H4 (cell line): ENCODE measurements at places on chromosomes 12 and 14. TPM values are rescaled to one million over a fixed set of nuclear protein-coding genes. Genes with fewer than 3 reads are reported as not detected.

The LRRC10 gene
- total RNA-seq = not detected in 2 replicates

The CCDC38 gene
- total RNA-seq = 0.17 TPM in 1 of 2 replicates, not detected in the other

The CREBL2 gene
- 29.9 and 35.4 TPM in 2 replicates for total RNA-seq

The TPPP2 gene
- not detected in 2 replicates for total RNA-seq

The ABCB9 gene
- 6.5 and 19.3 TPM in 2 replicates for total RNA-seq

The SLC41A2 gene
- 11.7 and 24.0 TPM in 2 replicates for total RNA-seq

The PRICKLE1 gene
- 1.1 and 1.8 TPM in 2 replicates for total RNA-seq

The ZFYVE21 gene
- total RNA-seq = 17.2 and 31.6 TPM in 2 replicates

DNA sequence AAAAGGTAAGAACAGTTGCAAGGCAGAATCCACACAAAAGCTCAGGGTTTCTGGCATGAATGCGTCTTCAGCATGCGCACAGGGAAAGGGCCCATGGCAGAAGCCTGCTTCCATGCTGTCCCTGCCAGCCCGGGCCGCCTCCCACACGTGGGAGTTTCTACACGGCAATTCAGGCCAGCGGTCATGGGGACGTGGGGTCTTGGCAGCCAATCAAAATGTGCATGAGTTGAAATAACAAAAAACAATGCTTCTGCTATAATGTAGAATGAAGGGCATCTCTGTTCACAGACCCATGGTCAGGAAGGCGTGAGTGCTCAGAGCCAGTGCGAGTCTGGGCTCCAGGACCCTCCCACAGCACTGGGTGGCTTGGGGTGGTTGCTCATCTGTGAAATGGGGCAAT lies 28.6 kb downstream of the AMN start:
- no peak for DNase-seq

DNA sequence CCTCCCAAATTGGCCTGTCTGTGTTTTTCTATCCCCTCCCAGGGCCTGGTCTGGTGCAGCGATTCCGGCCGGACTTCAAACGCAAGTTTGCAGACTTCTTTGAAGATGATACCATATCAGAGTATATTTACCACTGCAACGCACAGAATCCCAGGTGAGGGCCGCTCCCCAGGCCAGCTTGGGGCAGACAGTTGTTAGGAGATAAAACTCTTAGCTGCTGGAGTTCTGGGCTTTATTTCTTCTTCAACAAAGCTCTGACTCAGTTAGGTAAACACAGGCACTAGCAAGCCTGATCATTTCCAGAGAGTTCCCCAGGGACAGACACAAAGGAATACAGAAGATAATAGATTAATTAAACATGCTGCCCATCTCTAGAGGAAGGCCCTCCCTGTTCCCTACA lies 8.3 kb downstream of the ABHD4 start:
- DNase-seq = no peak

DNA sequence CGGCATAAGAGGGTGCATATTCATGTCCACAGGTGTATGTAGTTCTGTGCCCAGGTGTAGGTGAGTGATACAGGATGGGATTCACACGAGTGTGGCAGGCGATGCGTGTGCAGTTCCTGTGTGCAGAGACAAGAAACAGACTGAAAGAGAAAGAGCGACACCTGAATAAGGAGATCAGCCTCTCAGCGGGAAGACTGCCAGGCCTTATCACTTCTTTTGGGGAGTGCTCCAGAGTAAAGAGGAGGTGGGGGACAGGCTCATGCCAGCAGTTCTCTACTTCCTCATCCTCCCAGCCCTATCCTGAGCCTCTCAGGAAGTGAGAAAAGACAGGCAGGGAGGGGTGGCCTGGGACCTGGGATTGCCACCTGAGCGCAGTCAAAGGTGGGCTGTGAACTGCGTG lies 2.8 kb downstream of the PSMB11 start:
- DNase-seq = no peak

DNA sequence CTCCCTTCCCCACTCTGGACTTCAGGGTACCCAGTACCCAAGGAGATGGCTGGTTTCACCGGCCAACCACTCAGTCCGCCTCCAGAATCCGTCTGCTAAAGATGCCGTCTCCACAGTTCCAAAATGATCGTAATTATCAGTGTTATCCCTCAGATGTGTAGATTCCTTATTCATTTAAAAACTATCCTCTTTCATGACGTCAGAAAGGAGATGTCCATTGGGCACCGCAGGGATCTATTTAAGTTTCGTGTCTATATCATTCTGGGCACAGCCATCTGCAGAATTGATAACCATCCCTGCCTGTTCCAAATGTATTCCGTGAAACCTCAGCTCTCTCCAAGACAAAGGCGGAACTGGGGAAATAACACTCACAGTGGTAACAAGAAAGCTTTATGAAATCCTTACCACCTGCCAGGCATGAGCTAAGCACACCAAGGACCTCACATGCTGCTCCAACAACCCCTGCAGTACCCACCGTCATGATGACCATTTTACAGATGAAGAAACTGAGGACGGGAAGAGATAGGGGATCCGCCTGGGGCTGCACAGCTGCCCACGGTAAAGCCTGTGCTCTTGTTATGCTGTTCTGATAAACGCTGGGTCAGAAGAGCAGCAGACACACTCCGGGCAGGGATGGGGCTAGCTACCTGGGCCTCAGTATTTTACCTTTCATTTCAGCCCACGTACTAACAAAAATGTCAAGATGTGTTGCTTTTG lies 90.0 kb downstream of the BCL11B start:
- no peak for DNase-seq

- DNase-seq = no peak
These were observed 42.3 kb downstream of the ARMH4 start for GRCh38 chr14:58109744-58110143.

DNA sequence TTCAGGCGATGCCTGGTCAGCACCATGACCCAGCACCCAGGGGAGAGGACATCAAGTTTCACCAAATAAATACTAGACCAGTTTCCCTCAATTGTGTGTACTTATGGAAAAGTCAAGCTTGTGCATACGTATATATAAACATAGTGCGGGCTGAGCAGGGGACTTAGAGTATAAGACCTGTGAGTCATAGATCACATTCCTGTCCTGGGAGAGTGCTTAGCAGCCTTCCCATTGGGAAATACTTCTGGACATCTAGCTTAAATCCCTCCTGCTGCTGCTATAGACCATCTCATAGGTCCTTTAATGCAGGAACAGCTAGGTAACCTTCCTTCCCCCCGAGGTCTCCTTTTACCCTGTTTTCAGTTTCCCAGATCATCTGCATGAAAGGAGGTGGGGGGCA lies 51.9 kb downstream of the PRMT8 start:
- DNase-seq = no peak

DNA sequence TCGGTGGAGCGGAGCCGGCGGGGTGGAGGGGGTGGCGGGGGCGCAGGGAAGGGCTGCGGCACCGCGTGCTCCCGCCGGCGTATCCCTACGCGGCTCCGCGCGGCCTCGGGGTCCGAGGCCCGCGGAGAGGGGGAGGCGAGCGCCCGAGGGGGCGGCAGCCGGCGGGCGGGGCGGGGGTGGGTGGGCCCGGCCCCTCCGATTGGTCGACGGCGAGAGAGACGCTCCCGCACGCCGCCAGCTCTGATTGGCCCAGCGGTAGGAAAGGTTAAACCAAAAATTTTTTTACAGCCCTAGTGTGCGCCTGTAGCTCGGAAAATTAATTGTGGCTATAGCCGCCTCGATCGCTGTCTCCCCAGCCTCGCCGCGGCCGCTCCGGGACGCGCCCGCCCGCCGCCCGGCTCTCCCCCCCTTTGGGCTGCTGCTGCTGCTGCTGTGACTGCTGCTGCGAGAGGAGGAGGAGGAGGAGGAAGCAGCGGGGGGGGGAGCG lies at the start of gene FOXG1:
FOXG1 (plus strand) TSS at position 319 of the 487 bp plus-strand sequence. CDS start 493 bp downstream, outside the sequence.
- peak; percentile 94 for DNase-seq

DNA sequence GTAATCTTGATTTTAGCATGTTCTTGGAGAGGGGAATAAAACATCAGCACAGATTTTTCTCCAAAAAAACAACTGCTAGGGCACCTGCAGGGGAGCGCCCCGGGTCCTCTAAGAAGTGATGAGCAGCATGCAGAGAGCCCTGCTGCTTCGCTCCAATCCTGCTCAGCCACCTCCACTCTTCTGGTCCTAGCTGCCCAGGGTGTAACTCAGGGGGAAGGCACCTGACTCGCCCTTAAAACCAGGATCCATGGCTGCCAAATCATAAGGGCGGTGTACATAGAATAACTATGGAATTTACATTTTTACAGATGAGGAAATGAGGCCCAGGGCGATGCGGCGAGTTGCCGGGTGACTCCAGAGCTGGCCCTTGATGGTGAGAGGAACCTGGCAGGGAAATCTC lies 204.7 kb downstream of the CALM1 start:
- no peak for DNase-seq

- DNase-seq = no peak
These were observed 271.2 kb upstream of the NAV3 start for GRCh38 chr12:77559400-77560074.

- no peak for DNase-seq
These were observed 293.0 kb upstream of the NAV3 start for GRCh38 chr12:77537663-77538062.

DNA sequence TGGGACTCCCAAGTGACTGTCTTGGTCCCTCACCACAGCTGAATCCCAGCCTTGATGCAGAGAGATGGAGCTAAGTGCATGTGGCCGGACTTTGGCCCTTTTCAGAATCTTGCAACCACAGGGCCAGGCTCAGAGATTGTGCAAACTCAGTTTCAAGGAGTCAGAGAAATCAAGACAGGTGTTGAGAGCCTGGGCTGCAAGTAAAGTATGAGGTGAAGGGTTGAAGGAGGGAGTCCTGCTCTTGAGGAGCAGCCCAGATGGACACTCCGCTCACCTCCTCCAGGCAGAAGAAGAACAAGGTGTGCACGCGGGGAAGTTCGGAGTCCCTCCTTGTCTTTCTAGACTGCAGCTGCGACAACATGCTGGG lies 6.3 kb upstream of the BMP4 start:
- no peak for DNase-seq

DNA sequence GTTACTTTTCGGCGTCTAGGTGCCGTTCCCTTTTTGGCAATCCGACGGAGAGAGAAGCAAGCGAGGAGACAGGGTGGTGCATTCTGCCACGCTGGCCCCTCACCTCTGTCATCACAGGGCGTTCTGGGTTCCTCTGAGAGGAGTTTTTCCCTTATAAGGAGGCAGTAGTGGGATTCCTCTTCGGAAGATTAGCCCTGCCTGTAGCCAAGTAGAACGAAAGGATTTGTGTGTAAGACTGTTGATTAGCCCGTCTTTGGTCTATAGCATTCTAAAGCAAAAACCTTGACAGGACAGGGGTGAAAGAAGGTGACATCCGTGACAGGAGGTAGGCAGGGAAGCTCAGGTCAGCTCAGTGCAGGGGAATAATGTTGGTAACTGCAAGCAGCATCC lies 9.1 kb upstream of the NEMF start:
- DNase-seq = peak; percentile 62

GRCh38 chr14:103085106-103086091 lies 1.4 kb downstream of the LBHD2 start:
- DNase-seq = no peak

GRCh38 chr12:91685917-91686316 lies 459.7 kb downstream of the BTG1 start:
- no peak for DNase-seq

- peak; percentile 15 for DNase-seq
These were observed at the start of gene LRRK2 for GRCh38 chr12:40224439-40225291. Gene LRRK2, plus strand, starts transcription at chr12:40224997. Its CDS starts 135 bp downstream, at chr12:40225132.
